ENCODE measurements at places on chromosomes 4 and X.

GRCh38 chr4:137693641-137694040 lies 161.3 kb upstream of the PCDH18 start:
- DNase-seq = no peak

- DNase-seq = peak; percentile 31
These were observed 580 bp upstream of the MMGT1 start for GRCh38 chrX:135974279-135974856.

DNA sequence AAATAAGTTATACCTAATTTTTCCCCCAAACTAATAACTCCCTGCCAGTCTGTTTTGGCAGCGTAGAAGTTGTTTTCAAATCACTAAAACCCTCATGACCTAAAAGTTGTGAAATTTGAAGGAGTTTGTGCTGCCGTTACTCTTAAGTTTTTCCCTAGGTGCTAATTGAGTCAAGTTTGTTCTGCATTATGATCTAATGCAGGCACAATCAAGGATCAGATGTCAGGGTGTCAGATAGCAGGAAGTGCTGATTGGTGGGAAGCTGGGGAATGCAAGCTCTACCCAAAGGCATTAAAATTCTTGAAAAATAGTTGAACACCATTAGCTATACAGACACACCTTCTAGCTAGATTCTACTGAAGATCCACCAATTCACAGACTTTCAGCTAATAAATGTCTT lies 51.9 kb downstream of the ARX start:
- no peak for DNase-seq

GRCh38 chr4:82715731-82716617 lies 82.6 kb downstream of the SCD5 start:
- no peak for DNase-seq

DNA sequence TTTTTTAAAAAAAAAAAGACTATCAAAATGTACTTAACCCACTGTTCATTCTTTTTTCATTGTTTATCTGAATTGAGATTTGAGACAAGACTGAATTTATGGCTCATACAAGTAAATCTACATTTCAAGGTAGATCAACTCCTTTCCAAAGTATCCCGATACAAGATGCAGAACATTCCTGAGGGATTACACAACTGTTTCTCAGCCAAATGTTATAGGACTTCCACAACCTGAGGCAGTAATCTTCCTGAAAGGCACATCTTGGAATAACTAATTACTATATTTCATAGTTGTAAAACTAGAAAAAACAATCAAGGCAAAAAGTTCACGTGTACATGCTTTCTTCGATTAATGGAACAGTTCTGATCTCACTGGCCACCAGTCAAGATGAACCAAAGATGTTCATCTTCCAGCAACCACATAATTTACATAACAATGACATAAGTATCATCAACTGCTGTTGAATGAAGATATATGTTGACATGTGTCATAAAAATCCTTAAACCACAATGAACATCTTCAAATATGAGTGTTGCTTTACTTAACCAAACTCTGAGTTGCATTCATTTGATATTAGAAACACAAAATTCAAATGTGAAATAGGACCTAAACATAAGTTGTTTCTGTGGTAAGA lies 225.2 kb upstream of the DKK2 start:
- no peak for DNase-seq

DNA sequence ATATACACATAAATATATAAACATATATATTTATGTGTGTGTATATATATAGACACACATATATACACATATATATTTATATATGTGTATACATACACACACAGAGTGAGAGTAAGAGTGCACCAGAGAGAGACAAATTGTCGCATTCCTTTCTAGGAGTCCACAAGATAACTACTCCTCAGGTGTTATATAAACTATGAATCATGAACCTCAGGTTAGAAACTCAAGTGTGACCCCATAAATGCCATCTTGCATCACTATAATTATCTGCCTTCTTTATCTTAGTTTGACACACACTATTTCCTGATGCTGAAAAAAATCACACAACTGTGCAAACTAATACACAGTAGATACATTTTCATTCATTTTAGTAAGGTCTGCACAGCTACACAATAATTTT lies 135.2 kb downstream of the PPARGC1A start:
- DNase-seq = no peak

DNA sequence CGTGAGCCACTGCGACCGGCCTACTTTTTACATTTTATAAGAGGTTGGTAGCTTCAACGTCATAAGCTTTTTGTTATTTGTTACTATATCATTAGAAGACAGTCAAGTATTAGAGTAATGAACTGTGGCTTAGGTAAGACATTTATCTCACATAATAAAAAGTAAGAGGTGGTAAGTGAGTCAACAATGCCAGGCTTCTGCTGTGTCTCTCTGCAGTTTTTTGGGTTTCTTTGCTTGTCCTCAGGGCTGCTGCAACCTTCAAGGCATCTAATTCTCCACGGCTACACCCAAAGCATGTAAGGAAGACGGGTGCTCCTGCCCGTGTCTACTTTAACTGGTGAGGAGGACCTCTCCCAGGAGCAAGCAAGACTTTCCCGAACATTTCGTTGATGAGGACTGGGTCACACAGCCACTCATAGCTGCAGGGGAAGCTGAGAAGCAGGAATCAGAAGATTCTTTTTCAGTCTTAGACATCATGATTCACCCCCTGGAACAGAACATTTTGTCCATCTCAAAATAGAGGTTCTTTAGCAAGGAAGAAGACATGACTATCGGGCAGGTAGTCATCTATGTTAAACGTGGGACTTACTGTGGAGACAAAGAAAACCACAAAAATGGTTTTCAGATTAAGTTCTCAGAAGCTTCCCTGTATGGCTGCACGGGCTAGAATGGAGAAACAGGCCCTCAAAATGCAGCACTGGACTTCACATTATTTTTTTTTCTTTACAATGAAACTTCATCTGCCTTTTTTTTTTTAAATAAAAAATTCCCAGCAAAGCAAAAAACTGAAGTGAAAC lies 13.0 kb upstream of the RHOH start:
- no peak for DNase-seq

GRCh38 chrX:56233682-56234081 lies 1.5 kb downstream of the KLF8 start:
- DNase-seq = no peak

DNA sequence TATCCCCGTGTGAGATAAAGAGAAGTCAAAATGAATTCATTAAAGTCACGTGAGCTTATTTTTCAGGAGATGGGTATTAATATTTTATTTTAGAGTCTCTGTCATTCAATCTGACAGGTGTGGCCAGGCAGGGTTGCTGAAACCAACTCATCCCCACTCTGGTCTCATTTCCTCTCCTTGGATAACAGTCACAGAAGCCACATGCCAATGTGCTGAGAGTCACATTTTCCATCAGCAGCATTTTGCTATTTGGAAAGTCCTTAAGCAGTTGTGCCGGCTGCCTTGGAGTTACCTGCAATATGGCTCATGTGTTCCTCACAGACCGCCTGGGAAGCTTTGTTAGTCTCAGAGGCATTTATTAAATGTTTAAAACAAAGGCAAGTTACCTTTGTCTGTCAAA lies 302.3 kb downstream of the DCHS2 start:
- DNase-seq = no peak

GRCh38 chrX:56986138-56986537 lies 9.2 kb downstream of the SPIN3 start:
- DNase-seq = no peak

- no peak for DNase-seq
These were observed 78.5 kb downstream of the MID1IP1 start for GRCh38 chrX:38879631-38880220.

DNA sequence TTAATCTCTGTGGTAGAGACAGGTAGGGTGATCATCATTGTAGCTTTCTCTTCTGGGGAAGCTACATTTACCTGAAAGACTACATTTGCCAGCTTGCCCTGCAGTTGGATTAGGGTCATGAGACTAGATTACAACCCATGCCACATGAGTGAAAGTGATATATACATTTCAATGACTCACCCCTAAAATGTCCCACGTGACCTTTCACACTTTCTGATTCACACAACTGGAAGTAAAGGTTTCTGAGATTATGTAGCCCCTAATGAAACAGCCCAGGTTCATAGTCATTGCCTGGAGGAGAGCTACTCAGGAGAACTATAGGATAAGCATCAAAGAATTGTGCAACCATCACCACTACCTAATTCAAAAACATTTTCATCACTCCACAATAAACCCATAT lies 17.8 kb downstream of the PDCL2 start:
- DNase-seq = no peak
